ENCODE measurements at places on chromosomes 3 and 15.
A peak's percentile ranks its signal among the peaks of the same experiment; 100 is the strongest.

DNA sequence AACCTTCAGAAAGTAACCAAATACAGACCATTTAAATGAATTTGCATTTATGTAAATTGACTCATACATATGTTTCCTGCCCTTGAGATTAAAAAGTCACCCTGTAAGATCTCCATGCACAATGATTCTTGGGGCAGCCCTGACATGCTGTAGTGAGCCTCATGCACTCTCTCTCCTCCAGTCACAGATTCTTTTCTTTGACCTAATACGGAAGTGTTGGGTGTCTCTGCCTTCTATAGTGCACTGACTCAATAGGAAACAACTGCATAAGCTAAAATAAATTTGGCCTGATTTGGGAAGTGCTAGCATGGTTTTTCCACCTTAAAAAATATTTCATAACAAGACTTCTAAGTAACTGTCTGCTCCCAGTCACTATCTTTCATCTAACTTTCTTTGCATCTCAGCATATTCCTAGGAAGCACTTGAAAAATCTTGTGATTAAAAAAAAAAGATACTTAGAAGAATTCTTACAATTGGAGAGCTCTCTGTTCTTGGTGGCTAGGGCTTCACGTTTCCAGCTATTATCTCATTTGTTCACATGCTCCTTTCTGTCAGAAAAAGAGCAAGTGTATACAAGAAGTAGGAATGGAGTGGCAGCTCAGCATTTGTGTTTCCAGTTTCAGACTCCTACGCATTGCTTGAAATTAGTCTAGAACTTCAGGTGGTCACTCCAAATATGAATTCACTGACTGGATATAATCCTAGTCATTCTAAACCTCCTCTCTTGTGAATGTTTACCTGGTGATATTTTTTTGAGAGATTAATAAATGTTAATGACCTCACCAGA lies 207.9 kb upstream of the COL8A1 start:
- DNase-seq = no peak

- no peak for DNase-seq
Observed at GRCh38 chr15:68057034-68057433, 2.9 kb downstream of the PIAS1 start.

DNA sequence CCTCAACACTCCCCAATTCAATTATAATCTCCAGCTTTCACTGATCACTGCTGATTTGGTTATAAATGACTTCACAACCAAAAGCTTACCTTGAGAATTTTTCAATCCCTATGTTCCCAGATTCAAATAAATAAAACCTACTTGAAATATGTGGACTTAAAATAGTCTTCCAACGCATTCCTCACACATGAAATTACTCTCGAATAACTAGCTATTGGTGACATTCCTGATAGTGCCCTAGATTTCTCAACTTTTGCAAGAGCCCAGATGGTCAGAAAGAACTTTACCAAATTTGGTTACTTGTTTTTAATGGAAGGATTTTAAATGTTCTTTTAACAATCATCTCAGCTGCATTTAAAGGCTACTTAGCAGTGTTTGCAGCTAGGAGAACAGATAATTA lies 605.5 kb downstream of the FHIT start:
- no peak for DNase-seq

DNA sequence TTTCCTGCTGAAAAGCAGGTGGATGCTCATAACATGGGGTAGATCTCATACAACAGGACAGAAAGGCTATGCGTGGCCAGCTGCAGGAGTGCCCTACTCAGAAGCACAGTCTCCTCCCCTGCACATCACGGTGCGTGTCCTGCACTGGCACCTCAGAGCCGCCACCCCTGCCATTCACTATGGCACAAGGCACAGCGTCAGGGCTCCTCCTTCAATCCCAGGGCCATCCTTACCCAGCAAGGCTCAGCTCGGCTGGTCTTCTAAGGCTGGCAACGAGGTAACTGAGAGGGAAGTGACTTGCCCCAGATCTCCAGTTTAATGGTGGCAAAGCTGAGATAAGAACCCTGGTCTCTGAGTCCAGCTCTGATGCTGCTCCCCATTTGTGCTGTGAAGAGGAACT lies 97.1 kb downstream of the CPN2 start:
- DNase-seq = no peak

DNA sequence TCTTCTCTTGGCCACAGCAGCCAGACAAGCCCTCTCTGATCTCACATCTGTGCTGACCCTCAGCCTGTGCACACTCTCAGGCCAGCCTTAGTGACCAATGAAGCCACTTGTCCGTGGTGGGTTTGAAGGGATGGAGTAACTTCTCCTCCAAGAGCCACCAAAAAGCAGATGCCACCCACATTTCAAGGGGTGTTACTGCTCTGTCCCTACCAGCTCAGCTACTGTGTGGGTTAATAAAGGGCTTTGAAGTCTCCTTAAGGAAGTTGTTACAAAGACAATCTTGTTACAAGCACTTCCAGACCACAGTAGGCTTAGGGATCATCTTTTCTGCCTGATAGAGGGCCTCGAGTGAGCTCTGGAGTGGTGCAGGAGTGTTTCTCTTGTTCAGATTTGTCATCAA lies 3.3 kb upstream of the CA12 start:
- DNase-seq = no peak

DNA sequence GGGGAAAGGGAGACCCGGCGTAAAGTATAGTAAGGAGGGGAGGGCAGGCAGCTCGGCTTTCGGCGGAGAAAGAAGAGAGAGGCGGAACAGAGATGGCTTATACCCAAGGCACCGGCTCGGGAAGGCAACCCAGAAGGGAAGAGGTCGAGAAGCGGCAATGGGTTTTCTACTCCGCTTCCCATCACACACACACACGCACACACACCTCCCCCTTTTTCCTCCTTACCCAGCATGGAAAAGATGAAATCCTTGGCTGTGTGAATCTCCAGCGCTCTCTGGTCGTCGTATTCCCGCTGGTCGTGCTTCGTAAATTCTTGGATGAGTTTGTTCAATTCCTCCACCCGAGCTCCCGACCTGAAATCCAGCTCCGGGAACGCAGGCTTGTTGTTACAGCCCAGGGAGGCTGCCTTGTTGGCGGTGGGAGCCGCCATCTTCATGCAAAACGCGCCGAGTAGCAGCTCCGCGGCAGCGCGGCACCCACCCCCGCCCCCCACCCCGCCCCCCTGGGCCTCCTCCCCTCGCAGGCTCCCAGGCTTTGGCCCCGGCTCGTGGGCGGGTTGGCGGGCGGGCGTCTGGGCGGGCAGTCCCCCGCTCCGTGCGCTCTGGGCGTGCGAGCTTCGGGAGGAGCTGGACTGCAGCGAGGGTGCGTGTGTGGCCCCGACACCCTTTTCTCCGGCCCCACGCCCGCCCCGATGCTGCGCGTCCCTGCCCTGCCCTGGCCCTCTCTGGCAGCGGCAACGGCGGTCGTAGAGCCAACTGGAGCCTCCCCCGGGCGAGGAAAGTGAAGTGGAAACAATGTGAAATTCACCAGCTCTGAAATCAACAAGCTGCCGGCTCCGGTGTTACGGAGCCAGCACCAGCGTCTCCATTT lies at the start of gene MB21D2:
Gene MB21D2, minus strand, starts transcription at position 453 of the 871 bp plus-strand sequence. Its CDS starts 16 bp downstream, at position 437.
- DNase-seq = peak; percentile 17

DNA sequence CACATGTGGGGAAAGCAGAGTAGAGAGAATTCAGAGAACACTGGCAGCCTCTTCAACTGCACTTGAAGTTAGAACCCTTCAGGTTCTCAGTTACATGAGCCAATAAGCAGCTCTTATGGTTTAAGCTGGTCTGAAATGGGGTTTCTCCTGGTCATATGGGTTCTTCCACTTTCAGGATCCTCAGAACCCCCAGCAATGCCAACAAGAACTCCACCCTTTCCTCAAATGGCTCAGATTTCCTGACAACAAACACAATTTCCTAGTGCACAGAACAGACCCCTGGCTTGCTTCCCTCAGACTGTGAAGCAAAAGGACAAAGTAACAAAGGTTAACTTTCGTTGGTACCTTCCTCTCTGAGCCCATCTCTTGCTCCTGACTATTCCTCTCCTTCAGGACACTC lies 23.9 kb upstream of the FRMD4B start:
- no peak for DNase-seq

DNA sequence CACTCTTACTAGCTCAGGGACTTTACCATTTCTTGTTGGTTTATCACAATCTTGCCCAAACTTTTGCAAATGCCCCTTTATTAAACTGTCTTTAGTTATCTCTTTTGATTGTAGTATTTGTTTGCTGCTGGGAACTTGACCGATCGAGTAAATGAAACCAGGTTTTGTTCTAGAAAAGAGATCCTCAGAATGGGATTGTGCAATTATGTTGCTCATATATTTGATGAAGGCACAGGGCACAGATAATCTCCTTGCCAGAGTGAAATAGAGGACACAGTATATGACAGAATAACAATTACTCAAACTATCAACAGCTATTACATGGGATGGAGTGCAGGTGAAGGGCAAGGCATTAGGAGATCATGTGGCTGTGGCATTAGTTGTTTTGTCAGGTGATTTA lies 216.6 kb upstream of the RASGRP1 start:
- DNase-seq = no peak
